ENCODE measurements at places on chromosomes 12 and 14. TPM values are rescaled to one million over a fixed set of nuclear protein-coding genes. Genes with fewer than 3 reads are reported as not detected.

M6PR gene
- 161 TPM for total RNA-seq

GRCh38 chr14:60845523-60845922 is 111.0 kb downstream of the MNAT1 start:
- DNase-seq, result no peak

DNA sequence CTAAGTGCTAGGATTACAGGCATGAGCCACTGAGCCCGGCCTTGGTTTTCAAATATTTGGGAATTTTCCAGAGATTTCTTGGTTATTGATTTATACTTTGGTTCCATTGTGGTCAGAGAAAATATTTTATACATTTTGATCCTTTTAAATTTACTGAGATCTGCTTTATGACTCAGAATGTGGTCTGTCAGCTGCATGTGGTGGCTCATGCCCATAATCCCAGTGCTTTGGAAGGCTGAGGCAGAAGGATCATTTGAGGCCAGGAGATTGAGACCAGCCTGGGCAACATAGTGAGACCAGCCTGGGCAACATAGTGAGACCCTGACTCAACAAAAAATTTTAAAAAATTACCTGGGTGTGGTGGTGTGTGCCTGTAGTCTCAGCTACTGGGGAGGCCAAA is 49.8 kb downstream of the ADCK1 start:
- DNase-seq, result no peak

DNA sequence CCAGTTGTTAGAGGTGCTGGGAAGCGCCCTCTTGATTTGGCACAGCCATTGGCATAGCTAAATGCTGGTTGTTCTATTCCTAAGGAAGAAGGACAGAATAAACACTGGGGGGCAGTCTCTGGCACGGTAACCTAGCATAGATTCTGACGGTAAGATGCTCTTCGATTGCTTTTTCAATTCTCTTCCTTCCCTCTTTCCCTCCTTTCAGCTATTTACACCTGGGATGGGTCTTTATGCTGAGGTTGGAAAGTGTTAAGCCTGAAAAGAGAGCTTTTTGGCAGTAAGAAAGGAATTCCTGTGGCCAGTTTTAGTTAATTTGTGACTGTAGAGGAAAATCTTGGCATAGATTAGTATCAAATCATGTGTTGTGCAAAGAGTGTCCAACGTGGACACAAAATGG is 162.8 kb downstream of the SNAPC1 start:
- DNase-seq, result no peak

DNA sequence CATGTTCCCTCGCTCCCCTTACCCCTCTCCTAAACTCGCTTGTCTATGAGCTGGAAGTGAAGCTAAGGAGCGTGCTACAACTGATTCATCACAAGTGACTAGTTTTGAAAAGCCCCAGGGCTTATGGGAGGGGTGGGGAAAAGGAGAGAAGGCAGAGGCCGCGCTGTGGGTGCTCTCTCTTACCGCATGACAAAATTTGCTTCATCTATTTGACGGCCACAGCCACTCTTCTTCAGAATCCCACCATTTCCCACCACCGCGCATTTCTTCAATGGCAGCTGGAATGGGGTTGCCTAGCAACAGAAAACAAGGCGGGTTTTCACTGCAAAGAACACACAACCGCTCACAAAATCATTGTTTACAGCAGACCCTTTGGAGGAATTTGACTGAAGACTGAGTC is 79.4 kb downstream of the ST8SIA1 start:
- DNase-seq, result no peak

DNA sequence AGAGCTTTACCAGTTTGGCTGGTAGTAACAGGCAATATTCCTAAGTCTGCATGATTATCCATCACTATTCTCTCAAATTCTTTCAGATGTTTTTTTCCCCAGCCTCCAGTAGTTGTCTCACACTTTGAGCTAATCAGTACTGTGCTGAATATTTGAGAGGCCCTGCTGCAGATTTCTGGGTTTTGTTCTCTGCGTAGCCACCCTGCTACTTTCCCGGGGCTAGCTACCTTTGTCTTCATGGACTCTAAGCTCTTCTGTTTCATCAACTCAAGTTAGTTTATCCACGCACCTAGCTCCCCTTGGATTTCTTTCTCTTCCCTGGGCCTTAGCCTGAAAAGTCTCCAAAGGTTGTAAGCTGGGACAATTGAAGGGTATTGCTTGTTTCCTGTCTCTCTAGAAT is 73.0 kb downstream of the FUT8 start:
- DNase-seq, result no peak

DNA sequence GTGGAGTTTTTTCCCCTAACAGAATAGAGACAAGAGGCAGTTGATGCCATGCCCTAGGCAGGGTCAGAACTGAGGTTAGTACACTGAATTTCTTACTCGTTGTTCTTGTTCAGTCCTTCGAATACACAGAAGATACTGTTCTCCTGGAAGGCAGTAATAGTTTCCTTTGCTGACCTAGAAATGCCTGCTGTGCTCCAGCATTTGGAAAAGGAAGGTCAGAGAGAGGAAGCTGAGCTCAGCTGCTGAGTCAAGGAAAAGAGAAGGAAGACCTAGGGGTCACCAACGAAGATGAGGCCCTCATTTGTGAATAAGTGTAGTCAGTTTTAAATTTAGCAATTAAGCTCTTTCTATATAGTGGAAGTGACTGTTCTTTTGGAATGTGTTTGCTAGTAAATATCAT is 100.1 kb downstream of the CRADD start:
- DNase-seq, result no peak

DNA sequence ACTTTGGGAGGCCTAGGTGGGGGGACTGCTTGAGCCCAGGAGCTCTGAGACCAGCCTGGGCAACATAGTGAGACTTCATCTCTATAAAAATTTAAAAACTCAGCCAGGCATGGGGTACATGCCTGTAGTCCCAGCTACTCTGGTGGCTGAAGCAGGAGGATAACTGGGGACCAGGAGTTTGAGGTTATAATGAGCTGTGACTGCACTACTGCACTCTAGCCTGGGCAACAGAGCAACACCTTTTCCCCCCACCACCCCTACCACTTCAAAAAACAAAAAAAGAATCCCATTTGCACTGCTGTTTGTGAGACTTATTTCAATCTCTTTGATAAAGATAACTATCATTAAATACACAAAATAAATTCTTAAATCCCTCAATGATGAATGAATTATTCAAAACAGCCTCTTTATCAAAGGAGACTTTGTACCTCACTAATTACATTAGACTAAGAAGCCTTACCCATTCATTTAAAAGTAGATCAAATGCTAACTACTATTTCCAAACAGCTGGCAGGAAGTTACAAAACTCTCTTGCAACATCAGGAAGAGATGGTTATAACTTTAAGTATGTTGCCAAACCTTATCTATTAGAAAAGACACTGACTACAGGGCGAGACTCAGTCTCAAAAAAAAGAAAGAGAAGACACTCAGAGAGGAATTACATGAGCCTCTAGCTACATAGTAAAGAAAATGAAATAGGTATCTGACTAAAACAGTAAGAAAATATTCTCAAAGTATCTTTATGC is 14.7 kb downstream of the BLTP3B start:
- no peak for DNase-seq

DNA sequence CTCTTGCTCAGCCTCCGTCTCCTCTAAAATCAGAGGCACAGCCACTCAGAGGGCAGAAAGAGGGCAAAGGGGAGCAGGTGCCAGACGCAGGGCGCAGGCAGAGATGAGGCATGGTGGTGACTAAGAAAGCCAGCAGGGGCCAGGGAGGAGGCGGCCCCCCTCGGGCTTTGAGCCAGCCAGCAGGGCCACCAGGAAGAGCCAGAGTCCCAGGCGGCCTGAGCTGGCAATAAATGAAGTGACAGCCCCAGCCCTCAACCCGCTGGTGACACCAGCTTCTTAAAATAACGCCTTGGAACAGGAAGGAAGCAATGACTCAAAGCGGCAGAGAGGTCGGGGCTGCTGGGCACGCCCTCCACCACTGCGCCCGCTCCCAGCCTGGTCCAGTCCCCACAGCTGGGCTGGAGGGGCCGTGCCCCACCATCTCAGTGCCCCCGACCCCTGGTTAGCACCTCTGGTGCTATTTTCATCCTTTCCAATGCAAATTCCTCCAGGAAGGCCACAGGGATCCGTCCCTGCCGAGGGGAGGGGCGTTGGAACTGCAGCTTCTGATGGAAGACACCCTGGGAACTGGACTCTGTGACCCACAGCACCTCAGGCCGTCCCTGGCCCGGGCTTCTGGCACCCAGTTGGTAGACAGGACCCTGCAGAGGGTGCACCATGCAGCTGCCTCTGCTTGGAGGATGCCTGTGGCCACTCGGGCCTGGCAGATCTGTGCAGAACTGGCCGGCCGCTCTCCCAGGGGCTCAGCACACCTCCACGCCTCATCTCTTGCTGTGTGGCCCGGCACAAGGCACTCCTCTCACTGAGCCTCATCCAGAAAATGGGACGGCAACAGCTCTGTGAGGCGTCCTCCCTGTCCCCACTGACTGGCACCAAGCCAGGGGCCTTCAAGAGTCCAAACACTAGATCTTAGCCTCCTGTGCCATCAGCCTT is 113.7 kb downstream of the NCOR2 start:
- peak; percentile 46 for DNase-seq

DNA sequence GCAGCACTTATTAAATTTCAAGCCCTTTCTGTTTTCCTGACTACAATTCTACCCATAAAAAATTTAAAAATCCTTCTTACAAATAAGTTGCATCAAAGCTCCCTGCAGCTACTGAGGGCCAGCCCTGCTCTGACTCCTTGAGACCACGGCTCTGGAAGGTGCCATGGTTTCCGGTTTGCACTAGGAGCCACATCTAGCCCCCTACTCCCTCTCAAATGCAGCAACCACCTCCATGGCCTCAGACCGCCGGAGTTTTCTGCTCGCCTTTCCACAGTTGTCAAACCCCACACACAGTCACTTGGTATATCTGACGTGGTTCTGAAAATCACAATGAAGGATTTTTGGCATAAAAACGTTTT is 30.1 kb downstream of the P2RX4 start:
- no peak for DNase-seq

DNA sequence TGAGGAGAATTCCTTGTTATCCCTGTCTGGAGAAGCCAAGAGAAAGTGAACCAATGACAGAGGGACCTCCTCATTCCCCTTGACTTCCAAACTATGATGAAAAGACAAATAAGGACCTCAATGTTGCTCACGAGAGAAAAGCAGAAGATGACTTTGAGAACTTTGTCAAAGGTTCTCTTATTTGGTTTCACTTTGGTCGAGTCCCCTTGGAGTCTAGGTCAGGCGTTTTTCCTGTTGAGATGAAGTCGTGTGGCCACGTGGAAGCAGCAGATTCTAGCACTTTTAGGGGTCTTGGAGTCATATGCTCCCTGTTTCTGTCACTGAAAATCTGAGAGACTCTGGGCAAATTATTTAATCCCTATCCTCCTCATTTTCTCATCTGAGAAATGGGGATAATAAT is 33.8 kb upstream of the COL2A1 start:
- DNase-seq, result no peak

GRCh38 chr12:119682639-119683252 is 14.8 kb downstream of the PRKAB1 start:
- no peak for DNase-seq

DNA sequence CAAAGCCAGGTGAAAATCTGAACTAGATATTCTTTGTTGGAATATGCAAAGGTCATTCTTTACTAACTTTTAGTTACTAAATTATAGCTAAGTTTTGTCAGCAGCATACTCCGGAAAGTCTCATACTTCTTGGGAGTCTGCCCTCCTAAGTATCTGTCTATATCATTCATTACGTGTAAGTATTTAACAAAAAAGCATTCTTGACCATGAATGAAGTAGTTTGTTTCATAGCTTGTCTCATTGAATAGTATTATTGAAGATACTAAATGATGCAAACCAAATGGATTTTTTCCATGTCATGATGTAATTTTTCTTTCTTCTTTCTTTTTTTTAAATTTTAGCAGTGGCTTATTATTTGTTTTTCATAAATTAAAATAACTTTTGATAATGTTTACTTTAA is 9.8 kb upstream of the SPX start:
- DNase-seq, result no peak

DNA sequence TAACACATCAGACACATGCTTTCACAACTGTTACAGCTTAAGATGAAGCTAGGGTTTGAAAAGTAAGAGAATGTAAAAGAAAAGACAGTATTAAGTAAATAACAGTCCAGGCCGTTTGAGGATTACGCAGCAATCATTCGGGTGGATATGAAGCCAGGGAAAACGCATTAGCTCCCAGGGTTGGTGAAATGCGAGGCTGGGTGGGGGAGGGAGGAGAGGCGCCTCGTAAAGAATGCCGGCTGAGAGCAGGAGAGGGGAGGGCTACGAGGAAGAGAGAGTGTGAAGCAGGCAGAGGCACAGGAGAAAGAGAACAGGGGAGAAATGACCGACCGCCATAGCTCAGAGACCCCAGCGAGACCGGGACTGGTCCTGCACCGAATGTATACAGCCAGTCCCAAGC is 73.0 kb downstream of the IQSEC3 start:
- DNase-seq, result no peak
